Glutamatergic neuron (in vitro differentiated cells): ENCODE measurements at places on chromosomes 6 and 20. TPM values are rescaled to one million over a fixed set of nuclear protein-coding genes. Genes with fewer than 3 reads are reported as not detected.

RRAGD gene
- total RNA-seq = 14.7 TPM

DNA sequence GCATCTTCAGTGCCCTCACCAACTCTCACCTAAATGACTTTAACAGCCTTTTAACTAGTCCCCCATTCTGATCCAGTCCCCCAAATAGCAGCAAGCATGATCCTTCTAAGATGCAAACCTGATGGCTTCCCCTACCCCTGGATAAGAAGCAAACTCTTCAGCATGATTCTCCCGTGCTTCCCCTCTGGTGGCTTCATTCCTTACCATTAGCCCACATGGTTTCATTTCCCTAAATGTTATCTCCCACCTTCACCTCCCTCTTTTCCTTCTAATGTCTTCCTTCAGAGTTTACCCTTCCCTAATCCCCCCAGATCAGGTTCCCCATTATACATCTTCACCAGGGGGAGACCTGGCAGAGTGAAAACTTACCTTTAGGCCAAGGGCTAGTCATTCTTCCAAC, 4.0 kb upstream of the RAB5IF start:
- H3K4me1 ChIP-seq = peaks cover 2% of the 10 kb centered on the region
- peaks cover 6% of the 10 kb centered on the region for H3K27me3 ChIP-seq
- DNase-seq = no peak

DNA sequence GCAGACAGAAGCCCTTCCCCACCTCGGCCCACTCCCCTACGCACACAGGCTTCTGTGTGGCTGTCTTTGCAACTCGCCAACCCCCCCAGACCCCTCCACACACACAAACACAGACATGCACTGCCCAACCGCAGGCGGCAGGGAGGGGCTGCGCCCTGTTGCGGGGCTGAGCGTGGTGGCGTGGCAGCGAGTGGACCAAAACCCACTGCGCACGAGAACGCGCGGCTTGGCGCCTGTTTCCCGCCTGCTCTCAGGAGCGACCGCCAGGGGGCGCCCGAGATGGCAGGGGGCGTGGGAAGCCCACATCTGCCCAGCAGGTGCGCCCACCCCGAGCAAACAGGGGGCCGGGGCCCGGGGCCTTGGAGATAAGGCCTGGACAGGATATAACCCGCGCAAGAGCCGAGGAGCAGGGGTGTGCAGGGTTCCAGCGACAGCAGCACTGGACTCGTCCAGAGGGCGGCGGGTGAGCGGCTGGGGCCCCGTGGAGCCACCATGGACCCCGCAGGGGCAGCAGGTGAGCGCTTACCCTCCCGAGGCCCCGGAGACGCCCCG, at the start of gene RBPJL:
TSS of gene RBPJL (plus strand) at position 410 of the 552 bp plus-strand sequence. CDS start at position 493, 83 bp downstream.
- peaks cover 8% of the 10 kb centered on the region for H3K36me3 ChIP-seq
- no peak within 1 kb of the TSS for H3K27ac ChIP-seq
- peaks cover 20% of the 10 kb centered on the region for H3K27me3 ChIP-seq

DNA sequence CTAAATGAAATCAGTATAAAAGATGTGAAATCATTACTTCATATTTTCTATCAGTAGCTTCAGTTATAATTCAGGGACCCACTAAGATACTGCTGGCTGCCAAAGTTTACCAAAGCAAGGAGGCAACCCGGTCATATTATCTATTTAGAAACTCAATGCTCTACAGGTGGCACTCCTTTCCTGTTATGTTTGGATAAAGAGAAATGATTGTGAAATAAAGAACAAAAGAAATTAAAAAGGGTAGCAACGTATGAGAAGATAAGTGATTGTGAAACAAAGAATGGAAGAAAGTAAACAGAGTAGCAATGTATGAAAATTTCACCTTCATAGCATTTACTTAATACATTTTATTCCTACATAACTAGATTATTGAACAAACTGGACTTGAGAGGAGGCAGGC, 45.2 kb downstream of the RSPH3 start:
- no peak overlapping the region for H3K4me3 ChIP-seq
- H3K4me1 ChIP-seq = no peaks in the 10 kb centered on the region
- H3K27me3 ChIP-seq = peaks cover 2% of the 10 kb centered on the region
- H3K27ac ChIP-seq = no peak overlapping the region
- peaks cover 2% of the 10 kb centered on the region for H3K36me3 ChIP-seq

DNA sequence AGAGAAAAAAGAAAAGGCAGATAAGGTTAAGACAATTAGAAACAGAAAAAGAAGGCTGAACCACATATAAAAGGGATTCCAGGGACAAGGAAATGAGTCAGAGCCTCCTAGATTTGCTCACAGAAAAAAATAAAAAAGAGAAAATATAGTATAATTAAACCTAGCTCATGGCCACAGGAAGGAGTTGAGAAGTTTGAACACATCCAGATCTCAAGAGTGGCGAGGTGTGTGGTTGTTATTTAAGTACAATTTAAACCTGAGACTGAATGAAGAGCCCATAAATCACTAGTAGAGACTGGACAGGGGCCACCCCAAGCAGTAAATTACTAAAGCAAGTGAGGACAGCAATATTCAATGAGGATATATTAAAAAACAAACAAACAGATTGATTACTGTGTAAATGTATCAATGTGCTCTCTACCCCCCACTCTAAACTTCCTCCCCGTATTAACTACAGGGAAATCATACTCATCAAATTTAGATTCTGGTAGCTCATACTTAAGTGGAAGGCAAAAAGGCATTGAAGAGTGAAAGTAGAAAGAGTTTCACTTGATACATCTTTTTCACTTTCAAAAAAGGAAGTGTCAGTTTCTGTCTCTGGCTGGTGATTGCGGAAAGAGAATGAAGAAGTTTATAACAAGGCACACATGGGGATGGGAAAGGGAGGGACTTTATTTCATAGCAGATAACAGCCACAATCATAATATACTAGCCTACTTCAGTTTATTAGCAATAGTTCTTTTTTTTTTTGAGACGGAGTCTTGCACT, 49.3 kb upstream of the SCAF8 start:
- no peak for DNase-seq
- no peak overlapping the region for H3K4me3 ChIP-seq
- H3K4me1 ChIP-seq = peaks cover 3% of the 10 kb centered on the region

LY6G6F gene
- total RNA-seq = not detected

GRCh38 chr6:12334526-12335130, 44.5 kb downstream of the EDN1 start:
- DNase-seq = no peak
- H3K27ac ChIP-seq = no peak overlapping the region
- H3K4me1 ChIP-seq = no peaks in the 10 kb centered on the region
- H3K4me3 ChIP-seq = no peak overlapping the region
- H3K27me3 ChIP-seq = peaks cover 2% of the 10 kb centered on the region
- no peaks in the 10 kb centered on the region for H3K36me3 ChIP-seq

BNIP5 gene
- not detected for total RNA-seq

- H3K27ac ChIP-seq = no peak overlapping the region
- no peak for DNase-seq
- no peaks in the 10 kb centered on the region for H3K27me3 ChIP-seq
- H3K4me1 ChIP-seq = peaks cover 2% of the 10 kb centered on the region
These were observed 397.3 kb upstream of the NRSN1 start for GRCh38 chr6:23728707-23729106.

GRCh38 chr6:6515691-6516607, 72.6 kb upstream of the LY86 start:
- no peak overlapping the region for H3K4me3 ChIP-seq
- H3K4me1 ChIP-seq = peaks cover 9% of the 10 kb centered on the region
- no peaks in the 10 kb centered on the region for H3K36me3 ChIP-seq
- no peak overlapping the region for H3K27ac ChIP-seq

GRCh38 chr6:7902867-7903266, 7.7 kb downstream of the TXNDC5 start:
- no peak overlapping the region for H3K4me3 ChIP-seq
- H3K27me3 ChIP-seq = peaks cover 2% of the 10 kb centered on the region

DNA sequence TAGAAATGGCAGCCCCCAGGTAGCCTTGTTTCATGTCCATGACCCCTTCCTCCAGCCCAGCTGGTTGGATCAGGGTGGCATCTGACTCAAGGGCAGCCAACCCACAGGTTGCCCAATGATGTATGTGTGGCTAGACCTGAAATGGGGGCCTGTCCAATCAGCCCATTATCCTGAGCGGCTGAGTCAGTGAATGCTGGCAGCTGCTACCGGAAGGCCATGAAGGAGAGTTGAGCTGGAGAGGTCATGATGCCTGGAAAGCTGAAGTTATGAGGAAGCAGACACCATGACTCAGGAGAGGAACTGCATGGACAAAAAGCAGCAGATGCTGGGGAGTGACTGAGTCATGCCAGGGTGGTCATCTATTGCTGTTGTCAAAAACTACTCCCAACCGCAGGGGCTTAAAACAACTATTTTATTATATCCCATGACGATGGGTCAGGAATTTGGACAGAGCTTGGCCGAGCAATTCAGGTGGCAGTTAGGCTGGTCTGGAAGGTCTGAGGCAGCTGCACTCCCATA, 67.3 kb downstream of the MDGA1 start:
- H3K36me3 ChIP-seq = no peaks in the 10 kb centered on the region
- H3K4me3 ChIP-seq = no peak overlapping the region
- peaks cover 14% of the 10 kb centered on the region for H3K4me1 ChIP-seq
- peaks cover 24% of the 10 kb centered on the region for H3K27me3 ChIP-seq
- peak overlapping the region; percentile 75 for H3K27ac ChIP-seq

- H3K36me3 ChIP-seq = no peaks in the 10 kb centered on the region
- DNase-seq = no peak
- no peak overlapping the region for H3K4me3 ChIP-seq
- H3K27ac ChIP-seq = no peak overlapping the region
These were observed 48.6 kb downstream of the CDH4 start for GRCh38 chr20:61300709-61301108.

DNA sequence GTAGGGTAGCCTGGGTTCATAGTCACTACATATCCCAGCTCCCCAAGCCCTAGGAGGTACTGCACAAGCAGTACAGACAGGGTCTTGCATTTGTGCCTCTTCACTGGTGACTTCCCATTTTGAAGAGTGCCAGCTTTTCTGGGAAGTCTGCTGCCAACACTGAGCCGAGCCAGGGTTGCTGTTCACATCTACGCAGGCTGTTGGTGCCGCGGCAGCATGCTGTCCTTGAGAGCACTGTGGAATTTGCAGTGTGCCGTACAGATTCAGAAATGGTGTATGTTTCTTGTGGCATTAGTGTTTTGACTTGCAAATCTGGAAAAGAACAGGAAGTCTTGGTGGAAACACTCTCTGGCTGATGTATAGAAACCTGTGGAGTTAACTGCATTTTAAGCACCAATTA, 67.5 kb downstream of the JARID2 start:
- H3K27ac ChIP-seq = peak overlapping the region; percentile 1
- no peak overlapping the region for H3K4me3 ChIP-seq
- no peak for DNase-seq
- H3K36me3 ChIP-seq = no peaks in the 10 kb centered on the region
- peaks cover 42% of the 10 kb centered on the region for H3K4me1 ChIP-seq

DNA sequence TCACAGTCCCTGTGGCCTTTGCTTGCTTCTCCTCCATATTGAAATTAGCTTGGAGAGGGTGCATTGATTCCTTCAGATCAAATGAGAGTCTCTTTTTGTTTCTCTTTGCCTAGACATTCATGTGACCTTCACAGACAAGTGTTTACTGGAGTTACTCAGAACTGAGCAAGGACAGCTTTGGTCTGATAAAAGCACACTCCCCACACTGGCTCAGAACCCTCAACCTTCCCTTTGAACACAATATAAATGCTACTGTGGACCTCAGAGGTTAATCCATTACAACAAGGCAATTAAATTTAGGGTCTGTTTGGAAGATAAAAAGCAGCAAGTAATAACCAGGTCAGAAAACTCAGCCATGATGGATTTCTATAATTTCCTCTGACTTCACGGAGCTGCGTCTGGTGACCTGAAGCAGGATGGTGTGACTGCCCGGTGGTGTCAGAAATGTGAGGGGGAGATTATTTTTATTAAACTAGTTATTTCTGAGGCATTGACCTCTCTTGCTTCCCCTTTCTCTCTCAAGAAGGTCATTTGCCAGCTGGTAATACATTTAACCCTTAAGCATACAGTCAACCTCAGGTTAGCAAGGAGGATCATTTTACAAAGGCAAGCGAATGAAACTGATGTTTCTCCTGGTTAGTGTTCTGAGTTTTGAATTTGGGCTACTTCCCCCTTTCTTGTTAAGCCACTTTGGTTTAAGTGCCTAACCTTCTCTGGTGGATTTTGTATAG, 208.2 kb downstream of the CLIC5 start:
- H3K27me3 ChIP-seq = no peaks in the 10 kb centered on the region
- H3K4me1 ChIP-seq = no peaks in the 10 kb centered on the region
- H3K36me3 ChIP-seq = no peaks in the 10 kb centered on the region
- H3K4me3 ChIP-seq = no peak overlapping the region
- DNase-seq = no peak

ADTRP gene
- total RNA-seq = not detected

BMP6 gene
- 0.25 TPM for total RNA-seq

IL22RA2 gene
- not detected for total RNA-seq
